ENCODE measurements at places on chromosomes 12 and 14.

DNA sequence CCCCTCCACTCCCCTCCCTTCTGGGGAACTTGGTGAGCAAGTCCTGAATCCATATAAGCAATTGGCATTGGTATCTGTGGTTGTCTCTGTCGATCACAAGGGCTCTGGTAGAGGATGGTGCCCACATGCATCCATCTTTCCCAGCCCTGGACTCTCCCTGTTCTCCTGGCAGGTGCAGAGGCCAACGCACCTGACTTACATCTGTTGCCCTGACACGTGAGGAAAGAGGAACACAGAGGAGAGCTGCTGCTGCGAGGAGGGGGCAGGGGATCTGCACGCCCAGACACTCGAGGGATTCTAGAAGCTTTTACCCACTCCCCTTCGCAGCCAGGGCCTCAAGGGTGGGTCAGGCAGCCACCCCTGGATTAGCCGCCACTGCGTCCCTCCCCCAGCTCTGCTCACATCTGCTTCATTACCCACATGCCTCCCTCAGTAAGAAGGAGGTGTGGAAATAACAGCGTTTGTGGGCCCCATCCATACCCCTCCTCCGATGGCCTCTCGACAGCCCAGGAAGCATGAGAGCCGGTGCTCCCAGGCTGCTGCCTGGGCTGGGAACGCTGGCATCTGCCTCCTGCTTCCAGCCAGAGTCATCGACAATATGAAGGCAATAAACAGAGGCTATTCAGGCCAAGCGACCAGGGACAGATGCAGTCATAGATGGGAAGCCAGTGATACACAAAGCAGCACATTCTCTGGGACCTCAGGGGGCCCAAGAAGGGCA lies 56.5 kb downstream of the KDM2B start:
- no peak for DNase-seq

DNA sequence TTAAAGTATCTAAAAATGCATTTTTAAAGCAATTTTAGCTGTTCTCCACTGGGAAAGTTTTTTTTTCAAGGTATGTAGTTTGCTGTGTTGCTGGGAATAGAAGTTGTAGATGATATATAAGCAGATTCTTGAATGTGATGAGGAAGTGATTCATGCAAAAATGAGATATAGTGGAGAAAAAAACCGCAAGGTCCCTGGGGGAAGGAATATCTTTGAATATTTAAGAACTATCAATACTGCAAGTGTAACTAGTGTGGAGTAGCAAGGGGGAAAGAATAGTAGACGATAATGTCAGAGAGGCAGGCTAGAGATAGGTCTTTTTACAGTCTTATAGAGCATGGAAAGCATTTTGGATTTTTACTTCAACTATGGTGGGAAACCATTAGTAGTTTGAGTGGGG lies 42.5 kb downstream of the PTCSC3 start:
- DNase-seq = no peak

DNA sequence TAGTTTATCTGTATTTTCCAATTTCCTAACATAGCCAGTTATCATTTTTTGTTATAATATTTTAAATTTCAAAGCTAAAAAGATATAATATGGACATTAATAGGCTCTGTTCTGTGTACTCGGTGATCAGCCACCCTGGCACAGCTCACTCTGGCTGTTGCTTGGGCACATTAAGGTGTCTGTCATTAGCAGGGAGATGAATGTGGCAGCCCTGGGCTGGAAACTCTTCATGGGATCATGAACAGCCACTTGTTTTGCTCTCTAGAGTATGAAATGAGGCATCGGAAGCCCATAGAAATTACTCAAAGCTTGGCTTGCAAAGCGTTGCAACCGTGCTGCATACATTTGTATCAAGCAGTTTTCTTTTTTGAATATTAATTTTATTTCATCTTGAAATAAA lies 233.2 kb downstream of the DACT1 start:
- no peak for DNase-seq

DNA sequence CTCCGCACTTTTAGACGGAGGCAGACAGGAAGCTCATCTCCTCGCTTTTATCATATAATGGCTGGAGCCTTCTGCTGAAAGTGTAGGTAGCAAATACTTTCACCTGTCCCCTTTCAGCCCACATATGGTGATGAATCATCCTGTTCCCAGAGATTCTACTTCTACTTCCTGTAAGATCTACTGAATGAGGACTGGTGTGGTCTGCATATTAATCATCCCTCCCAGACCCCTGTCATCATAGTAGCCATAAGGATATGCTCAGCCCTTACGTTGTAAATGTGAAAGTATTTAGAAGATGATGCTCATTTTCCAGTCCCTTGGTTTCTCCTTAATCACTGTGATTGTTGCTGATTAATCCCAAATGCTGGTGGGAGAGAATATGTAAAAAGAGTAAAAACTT lies 268.2 kb upstream of the GRIP1 start:
- no peak for DNase-seq

DNA sequence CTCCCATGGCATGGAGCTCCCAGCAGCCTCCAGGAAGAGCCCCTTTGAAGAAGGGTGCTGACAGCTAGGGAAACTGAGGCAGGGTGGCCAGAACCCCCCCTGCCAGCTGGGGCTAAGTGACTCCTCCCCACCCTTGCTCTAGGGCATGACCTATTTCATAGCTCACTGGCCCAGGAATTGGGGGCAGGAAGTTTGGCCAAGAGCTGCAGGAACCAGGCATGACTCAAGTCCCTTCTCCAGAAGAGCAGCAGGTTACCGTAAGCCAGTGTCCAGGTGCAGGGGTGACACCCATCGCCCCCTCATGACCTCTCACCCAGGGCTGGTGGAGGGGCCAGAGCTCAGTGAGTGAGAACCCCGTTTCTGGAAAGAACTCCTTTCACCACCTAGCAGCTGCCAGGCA lies 1.9 kb downstream of the RASAL1 start:
- DNase-seq = no peak

DNA sequence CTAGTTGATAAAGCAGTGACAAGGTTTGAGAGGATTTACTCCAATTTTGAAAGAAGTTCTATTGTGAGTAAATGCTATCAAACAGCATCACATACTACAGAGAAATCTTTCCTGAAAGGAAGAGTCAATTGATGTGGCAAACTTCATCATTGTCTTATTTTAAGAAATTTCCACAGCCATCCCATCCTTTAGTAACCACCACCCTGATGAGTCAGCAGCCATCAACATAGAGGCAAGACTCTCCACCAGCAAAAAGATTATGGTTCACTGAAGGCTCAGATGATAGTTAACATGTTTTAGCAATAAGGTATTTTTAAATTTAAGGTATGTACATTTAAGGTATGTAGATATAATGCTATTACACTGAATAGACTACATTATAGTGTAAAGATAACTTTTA lies 122.1 kb upstream of the ARHGAP5 start:
- no peak for DNase-seq

DNA sequence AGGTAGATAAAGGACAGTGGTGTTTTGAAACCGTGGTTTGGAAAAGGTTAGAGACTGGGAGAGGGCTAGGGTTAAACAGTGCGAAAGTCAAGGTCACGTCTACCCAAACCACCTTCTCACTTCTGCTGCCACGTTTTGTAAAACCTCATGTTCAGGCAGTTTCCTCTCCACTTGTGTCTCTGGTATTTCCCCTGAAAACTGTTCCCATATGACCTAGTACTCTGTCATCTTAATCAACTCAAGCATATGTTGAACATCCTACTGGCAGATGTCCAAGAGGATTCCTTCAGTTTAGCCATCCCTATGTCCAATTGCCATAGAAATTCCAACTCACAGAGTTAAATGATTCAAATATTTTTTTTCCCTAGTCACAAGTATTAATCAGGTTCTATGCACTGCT lies 17.4 kb downstream of the CLEC4C start:
- DNase-seq = no peak

DNA sequence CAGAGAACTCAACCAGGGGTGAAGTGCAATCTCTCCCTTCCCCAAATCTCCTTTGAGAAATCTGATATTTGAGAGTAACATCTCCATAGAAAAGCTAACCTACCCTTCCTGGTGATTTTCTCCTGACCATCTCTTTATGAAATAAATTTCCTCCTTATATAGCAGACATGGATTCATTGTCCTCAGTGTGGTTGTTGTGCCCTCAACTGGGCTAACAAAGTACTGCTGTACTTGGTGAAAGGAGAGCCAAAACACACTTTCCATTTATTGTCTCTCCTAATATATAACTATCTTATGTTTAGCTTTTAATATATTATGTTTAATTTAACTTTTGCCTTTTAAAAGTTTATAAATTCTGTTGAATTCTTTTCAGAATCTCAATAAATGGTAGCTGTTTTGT lies 65.1 kb upstream of the SLCO1B1 start:
- DNase-seq = no peak

- DNase-seq = no peak
These were observed 106.0 kb downstream of the HMGA2 start for GRCh38 chr12:65930114-65930828.

DNA sequence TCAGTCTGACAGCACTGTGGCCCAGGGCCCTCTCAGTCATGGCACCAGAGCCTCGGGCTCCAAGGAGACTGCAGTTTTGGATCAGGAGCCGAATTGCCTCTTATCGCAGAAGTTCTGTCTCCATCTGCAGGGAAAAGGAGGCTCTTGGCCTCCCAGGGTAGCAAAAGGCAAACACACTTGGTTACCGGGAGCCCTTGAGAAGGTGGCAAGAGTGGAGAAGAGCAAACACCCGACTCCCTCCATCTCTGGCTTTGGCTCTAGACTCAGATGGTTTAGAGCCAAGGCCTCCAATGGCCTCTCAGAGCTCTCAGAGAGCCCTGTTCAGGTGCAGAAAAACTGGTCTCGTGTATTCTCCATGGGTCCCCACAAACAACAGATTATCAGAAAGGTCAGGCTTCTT lies 44.6 kb downstream of the NINJ2 start:
- no peak for DNase-seq

DNA sequence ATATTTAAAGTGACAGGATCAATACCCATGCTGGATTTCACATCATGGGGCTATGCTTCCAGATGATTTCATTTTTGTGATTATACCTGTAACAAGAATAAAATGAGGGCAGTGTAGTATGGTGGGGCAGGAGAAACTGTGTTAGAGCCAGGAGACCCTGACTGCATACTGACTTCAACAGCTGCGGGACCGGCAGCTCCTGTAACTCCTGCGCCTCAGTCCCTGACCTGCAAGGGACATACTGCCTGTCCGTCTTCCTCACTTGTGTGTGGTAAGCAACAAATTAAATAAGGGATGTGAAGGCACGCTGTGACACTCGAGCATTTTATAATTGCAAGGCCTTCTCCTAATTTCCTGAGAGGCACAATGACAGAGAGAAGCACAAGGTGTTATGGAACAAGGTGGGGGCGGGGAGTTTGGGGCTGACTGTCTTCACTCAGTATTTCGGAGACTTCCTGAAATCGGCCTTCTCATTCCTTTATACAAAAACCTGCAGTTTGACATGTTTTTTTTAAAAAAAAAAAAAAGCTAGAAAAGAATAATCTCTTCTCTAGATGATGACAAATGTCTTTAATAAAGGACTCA lies 164.2 kb downstream of the TTC7B start:
- DNase-seq = no peak

- no peak for DNase-seq
These were observed 274.8 kb downstream of the SLC15A4 start for GRCh38 chr12:128548949-128549348.

DNA sequence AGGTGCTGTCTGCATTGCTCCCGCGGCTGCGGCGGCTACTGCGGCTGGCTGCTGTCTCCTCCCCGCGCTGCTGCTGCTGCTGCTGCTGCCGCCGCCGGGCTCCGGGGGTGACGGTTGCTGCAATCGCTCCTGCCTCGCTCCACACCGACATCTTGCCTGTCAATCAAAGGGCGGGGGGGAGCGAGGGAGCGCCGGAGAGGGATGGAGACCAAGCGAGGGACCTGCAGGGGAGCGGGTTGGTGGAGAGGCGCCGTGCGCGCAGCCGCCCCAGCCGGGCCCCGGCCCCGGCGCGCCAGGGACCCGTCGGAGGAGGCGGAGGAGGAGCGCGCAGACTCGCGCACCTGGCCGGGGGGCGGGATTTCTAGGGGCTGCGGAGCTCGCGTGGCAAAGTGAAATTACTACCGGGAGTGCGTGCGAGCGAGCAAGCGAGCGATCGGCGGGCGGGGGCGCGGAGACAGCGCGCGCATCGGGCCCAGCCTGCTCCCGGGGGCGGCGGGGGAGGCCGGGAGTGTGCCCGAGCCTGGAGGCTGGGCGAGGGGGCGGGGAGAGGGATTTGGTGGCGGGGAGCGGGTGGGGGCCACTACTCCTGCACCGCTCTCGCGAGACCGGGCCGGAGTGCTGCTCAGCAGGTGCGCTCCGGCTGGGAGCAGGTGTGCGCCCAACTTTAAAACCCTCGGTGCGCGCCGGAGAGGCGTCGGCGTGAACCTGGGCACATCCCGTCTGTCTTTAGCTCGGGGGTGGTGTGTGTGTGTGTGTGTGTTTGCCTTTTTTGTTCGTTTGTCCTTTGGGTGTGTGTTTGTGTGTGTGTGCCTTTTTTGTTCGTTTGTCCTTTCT lies at the start of gene KSR2:
Gene KSR2 (minus strand): TSS at position 165 of the 834 bp plus-strand sequence. CDS start 735 bp downstream, outside the sequence.
- DNase-seq = peak; percentile 10

DNA sequence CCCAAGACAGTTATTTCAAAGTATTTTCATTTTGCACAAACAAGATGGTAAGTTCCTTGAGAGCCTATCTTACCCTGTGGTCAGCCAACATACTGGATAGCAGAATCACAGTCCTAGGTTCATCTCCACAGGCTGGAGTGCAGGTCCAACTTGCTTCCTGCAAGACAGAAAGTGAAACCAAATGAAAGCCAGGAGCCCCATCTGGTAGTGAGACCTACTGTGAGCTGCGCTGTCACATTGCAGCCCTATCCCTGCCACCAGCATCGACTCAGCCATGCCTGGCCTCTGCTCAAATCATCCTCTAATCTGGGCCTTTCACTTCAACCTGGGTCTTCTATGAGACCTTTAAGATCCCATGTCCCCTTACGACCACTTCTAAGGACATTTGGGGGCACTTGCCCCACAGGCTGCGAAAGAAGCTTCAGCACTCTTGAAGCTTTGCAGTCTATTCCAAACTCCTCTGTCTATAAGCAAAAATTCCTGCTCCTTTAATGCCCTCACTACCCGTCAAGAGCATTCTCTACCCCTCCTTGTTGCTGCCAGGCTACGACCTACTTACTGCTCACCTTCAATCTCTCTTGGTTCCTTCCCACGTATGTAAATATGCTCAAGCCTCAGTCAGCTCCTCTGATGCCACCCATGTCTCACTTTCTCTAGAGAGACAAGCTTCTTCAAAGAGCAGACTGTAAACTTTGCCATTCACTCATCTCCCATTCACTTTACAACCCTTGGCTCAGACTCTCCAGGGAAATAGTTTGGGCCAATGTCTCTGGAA lies 55.9 kb upstream of the TSPAN11 start:
- no peak for DNase-seq

DNA sequence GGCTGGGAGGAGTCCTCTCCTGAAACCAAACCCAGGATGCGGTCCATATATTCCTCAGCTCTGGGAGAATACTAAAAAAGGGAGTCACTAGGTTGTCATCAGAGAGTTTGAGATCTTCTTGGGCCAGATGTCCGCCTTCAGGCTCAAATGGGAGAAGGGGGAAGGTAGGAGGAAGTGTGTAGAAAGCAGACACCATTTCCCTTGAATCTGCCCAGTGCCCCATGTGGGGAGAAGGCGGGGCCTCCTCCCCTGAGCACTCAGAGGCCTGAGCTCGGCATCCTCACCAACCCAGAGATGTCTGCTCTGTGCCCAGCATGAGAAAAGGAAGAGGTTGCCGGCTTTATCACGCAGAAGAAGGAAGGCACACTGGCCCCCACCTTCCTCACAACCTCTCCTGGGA lies 37.3 kb downstream of the LTBP2 start:
- no peak for DNase-seq
